ENCODE measurements at places on chromosomes 4 and X.

DNA sequence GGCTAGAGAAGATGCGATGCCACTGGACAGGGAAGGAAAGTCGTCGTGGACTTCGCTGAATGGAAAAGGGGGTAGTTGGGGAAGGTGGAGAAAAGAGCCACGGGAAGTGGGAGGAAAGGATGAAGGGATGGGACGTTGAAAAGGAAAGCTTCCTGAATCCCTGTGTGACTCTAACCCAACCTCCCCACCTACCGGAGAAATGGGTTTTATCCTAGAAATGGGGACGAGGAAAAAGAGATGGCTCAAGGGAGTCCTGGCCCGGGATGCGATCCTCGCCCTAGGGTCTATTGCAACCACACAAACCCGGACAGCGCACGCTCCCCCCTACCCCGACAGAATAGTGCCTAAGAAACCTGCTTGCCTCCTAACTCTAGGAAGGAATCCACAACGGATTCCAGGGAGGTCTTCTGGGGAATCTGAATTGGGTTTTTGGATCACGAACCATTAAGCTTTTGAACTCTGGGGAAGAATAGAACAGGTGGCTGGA lies 738 bp upstream of the TSPAN5 start:
- no peak for DNase-seq

DNA sequence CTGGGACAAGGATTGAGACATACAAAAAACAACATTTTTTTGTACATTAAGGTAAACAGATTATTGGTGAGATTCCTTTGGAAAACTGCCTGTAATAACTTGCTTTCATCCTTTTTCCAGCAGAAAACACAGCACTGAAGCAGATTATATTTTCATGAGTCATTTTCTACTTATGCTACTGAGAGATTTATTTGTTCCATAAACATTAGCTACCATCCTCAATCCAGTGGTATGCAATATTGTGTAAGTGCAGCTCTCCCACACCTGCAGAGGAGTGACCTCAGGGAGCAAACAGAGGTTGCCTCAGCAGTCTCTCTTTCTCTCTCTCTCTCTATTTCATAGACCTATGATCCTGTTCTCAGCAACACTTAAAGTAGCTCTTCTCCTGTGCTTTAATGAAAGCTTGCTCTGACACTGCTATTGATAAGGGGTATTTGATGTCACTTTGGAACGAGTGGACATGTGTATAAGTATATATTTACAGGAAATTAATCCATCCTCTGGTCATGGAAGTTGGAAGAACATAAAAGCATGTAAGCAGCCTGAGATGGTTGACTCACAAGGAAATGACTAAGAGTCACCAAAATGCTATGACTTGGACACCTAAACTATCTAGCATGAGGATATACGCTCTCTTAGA lies 163.7 kb upstream of the SPANXC start:
- peak; percentile 63 for DNase-seq

DNA sequence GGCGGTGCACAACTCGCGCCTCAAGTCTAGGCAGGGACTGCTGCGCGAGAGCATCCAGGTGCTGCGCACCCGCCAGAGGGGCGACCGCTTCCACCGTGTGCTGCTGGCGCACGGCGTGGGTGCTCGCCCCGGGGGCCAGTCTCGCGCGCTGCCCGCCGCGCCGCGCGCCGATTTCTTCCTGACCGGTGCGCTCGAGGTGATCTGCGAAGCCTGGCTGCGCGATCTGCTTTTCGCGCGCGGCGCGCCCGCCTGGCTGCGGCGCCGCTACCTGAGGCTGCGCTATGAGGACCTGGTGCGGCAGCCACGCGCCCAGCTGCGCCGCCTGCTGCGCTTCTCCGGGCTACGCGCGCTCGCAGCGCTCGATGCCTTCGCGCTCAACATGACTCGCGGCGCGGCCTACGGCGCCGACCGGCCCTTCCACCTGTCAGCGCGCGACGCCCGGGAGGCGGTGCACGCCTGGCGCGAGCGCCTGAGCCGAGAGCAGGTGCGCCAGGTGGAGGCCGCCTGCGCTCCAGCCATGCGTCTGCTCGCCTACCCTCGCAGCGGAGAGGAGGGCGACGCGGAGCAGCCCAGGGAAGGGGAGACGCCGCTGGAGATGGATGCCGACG lies 1.3 kb downstream of the CHST7 start:
- no peak for DNase-seq

DNA sequence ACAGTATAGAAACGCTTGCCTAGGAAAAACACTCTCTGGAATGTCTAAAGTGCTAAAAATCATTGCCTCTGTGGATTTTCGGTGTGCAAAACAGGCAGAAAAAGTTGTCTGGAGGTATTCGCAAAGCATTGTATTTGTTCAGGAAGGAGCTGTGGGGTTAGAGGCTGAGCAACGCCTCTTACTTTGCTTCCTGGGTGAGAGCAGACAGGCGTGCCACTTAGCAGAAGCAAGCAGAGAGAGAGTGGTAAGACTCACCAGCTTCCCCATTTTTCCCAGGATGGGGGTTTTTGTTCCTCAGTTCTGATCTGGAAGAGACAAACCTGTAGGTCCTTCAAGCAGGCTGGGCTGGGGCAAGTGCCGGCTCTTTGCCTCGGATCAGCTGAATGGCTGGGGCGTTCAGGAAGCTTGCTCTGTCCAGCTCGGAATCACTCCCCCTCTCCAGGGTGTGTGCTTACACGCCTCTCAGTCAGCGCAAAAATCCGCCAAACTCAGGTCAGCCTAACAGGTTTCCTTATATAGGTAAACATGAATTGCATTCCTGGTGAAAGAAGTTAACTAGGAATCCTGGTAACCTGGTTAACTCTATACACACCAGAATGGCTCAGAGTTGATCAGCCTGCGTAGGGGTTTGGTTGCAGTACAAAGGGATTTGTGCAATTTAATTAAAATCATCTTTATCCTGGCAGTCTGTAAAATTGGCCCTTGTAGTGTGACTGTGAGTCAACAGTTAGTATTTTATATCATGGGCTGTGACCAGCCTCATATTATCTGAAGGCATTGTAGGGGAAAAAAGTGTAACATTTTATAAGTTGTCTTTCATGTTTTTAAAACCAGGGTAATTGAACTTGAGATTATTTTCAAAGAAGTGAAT lies 213.1 kb upstream of the MID1 start:
- DNase-seq, result peak; percentile 82

GRCh38 chr4:108637856-108638255 lies 12.5 kb upstream of the OSTC start:
- DNase-seq, result no peak
